ENCODE measurements at places on chromosomes 3 and 15. TPM values are rescaled to one million over a fixed set of nuclear protein-coding genes. Genes with fewer than 3 reads are reported as not detected.

The ISG20 gene
- total RNA-seq = 5.2 TPM

The PPP1R14D gene
- total RNA-seq = 0.55 TPM

The EFHB gene
- 1.5 TPM for total RNA-seq

The CYP19A1 gene
- total RNA-seq = not detected

The EFCC1 gene
- total RNA-seq = 0.24 TPM

The PGBD4 gene
- total RNA-seq = 2.0 TPM

The RHOV gene
- total RNA-seq = 4.1 TPM

The PPP2R3A gene
- total RNA-seq = 30.0 TPM

GRCh38 chr15:34791701-34792100 lies 3.6 kb downstream of the ACTC1 start:
- DNase-seq = no peak

- no peak for DNase-seq
Observed at GRCh38 chr15:78105476-78106241, 13.3 kb downstream of the SH2D7 start.

- DNase-seq = no peak
Observed at GRCh38 chr3:138782755-138783154, 52.0 kb downstream of the PIK3CB start.

DNA sequence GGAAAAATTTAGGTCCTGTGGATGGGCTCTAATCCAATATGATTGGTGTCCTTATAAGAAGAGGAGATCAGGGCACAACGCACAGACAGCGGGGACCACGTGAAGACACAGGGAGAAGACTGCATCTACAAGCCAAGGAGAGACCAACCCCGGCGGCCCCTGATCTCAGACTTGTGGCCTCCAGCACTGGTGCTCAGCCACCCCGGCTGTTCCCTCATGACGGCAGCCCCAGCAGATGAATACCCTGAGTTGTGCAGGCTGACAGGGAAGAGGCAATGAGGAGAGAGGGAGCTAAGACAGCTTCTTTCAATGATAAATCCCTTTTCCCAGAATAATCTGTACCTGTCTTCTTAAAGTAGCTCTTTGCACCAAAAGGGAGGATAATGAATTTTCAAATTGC lies 33.3 kb upstream of the CGNL1 start:
- DNase-seq = no peak

DNA sequence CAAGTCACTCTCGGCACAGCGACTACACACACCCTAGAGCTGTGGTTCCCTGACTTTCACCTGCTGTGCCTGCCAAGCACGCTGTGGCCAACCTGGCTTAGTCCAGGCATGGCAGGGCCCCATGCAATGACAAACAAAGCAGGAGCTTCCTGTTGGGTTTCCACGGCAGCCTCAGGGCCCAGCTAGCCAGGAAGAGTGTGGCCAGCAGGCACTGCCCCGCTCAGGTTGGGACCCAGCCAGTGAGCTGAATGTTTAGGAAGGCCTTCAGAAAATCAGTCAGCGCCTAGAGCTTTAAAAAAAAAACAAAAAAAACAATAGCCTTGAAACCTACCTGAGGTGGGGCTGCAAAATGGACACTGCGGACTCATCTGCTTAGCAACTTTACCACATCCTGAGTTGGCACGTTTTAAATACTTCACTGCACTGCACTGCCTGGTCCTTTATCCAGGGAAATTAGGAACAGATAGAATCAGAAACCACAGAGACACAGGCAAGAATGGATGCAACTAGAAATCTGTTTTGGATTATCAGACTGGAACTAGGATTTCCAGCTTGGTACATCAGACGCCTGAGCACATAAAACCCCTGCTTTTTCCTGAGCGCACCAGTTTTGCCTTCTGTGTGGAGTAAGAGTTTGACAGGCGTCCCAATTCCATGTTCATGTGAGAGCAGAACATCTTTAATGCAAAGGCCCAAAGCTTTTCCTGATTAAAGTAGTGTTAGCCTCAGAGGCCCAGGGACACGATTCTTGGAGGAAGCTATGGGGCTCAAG lies 36.2 kb upstream of the LDHAL6B start:
- peak; percentile 81 for DNase-seq

DNA sequence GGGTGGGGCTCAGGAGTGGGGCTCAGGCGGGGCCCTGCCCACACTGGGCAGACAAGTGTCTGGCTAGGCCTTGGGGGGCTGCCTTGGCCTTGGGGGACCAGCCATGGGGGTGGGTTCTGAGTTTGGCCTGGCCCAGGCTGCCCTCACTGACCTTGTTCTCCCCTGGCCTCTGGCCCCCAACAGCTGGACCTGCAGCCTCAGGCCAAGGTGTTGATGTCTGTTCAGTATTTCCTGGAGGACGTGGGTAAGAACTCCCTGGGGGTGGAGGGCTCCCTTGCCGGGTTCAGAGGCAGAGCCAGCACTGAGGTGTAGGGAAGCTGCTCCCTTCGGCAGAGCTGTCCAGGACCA lies 20.0 kb downstream of the PRKCD start:
- DNase-seq = no peak

- no peak for DNase-seq
Observed at GRCh38 chr3:124385996-124386395, 344.3 kb upstream of the UMPS start.

- DNase-seq = no peak
Observed at GRCh38 chr15:83092309-83092976, 15.0 kb upstream of the TM6SF1 start.

GRCh38 chr15:94858449-94858848 lies 627.1 kb downstream of the MCTP2 start:
- no peak for DNase-seq

DNA sequence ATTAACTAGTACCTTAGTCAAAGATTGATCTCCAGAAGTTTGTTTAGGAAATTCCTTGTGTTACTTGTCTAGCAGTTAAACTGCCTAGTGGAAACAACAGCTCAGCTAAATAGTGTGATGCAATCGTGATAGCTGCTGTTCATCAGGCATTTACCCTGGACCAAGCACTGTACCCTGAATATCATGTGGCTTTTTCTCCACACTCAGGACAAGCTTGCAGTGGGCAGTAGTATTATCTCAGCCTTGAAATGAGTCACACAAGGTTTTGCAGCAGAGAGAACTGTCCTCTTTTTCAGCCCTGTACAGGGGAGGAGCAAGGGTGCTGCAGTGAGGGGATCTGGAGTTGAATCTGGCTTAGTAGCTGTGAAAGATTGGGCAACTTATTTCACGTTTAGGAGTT lies 208.4 kb downstream of the TP63 start:
- peak; percentile 35 for DNase-seq

DNA sequence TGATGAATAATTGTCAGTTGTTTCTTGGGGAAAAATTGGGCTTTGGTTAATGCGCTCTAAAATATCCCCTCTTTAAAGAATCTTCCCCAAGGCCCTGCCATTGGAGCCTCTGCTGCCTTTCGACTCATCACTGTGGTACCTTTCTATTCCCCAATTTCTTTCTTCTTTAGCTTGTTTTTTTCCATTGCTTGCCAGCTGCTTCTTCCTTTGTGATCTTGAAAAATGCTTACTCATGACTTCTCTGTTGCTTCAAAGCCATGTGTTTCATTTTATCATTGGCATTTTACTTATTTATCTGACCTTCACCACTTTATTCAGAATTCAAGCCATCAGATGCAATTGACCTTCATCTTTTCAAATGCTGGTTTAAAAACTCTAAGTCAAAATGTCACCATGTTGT lies 84.4 kb downstream of the SV2B start:
- DNase-seq = no peak

DNA sequence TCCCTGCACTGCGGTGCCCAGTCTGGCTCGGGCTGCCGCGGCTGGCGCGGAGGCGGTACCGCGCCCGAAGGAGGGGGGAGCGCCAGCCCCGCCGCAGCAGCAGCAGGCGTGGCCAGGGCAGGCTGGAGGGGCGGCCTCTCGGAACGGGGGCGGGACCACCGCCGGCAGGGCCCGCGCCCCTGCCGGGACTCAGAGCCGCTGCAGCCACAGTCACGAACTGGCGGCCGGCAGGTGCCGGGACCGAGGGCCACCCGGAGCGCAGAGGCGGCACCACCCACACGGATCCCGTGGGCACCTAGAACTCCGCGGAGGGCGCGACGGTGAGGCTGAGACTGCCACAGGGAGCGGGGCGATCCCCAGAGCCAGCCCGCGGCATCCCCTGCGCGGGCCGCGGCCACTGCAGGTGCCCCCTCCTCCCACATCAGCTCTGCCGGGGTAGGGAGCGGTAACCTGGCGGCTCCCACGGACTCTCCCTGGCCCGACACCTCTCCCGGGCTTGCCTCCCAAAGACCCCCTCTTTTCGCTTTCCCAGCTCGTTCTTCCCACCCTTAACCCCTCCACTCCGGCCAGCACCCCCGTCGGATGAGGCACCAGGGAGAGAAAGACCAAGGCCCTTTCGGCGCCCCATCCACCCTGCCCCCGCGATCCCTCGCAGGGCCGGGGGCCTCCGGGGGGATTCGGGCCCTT lies at the start of gene VWA5B2:
VWA5B2 (plus strand) TSS at position 192 of the 687 bp plus-strand sequence. CDS start 944 bp downstream, outside the sequence.
- peak; percentile 60 for DNase-seq

DNA sequence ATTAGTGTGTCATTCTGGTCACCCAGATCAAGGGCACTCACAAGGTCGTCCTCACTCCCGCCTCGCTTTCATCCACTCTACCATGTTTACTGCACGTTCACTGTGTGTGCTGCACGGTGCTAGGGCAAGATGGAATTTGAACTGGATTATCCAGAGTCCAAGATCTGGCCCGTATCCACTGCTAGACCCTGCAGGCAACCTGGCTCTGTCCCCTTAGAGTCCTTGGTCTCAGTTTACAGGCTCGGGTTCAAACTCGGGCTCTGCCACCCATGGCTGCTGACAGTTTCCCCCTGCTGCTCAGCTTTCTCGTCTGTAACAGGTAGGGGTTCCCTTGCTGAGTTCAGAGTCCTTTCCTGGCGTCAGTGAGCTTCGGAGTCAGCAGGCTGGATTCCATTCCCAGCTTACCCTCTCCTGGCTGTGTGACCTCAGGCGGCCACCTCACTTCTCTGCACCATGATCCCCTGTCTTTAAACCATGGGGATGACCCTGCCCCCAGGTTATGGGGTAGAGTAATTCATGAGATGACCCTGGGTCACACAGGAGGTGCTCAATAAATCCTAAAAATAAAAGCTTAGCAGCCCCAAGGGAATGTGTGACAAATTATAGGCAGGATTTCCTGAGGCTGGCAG lies 79.6 kb upstream of the SLC6A6 start:
- no peak for DNase-seq

DNA sequence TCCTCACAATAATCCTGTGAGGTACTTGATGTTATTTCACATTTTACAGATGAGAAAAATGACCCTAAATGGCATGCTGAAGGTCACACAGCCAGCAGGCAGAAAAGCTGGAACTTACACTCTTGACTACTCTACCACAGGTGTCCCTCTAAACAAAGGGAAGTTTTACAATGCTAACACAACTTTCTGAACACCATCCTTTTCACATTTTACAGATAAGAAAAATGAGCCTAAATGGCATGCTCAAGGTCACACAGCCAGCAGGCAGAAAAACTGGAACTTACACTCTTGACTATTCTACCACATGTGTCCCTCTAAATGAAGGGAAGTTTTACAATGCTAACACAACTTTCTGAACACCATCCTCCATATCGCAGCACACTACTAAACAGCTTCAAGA lies 35.6 kb downstream of the TMCC1 start:
- DNase-seq = no peak

DNA sequence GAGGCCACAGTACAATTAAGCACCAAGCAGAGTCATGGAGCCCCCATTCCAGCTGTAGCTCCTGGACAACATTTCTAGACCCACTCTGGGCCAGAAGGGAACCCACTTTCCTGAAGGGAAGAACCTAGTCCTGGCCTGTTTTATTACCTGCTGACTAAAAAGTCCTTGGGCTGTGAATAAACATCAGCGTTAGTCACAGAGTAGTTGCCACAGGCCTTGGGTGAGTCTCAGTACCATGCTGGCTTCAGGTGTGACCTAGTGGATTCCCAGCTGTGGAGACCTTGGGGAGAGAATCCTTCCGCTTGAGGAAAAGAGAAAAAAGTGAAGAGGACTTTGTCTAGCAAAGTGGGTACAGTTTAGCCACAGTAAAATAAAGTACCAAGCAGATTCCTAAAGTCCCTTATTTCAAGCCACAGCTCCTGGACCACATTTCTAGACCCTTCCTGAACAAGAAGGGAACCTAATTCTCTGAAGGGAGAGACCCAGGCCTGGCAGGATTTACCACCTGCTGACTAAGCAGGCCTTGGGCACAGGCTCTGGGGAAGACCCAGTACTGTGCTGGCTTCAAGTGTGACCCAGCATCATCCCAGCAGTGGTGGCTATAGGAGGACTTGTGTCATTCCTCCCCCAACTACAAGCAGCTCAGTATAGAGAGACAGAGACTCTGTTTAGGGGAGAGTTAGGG lies 118.3 kb upstream of the KCNH8 start:
- DNase-seq = no peak

DNA sequence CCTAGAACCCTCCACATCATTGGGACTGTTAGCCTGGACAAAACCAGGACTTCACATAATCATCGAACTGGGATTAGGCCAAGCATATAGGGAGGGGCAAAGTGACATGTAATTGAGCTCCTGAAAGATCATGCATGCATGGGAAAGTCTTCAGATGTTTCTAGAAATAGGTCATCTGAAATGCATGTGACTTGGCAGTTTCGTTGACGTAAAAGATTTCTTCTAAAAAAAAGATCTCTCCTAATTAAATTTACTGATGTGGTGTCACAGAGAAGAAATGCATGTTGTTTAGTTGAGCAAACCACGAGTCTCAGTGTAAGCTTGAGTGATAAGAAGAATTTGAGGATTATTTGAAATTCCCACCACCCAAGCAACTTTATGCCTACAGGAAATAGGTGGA lies 70.0 kb upstream of the LIMD1 start:
- no peak for DNase-seq

DNA sequence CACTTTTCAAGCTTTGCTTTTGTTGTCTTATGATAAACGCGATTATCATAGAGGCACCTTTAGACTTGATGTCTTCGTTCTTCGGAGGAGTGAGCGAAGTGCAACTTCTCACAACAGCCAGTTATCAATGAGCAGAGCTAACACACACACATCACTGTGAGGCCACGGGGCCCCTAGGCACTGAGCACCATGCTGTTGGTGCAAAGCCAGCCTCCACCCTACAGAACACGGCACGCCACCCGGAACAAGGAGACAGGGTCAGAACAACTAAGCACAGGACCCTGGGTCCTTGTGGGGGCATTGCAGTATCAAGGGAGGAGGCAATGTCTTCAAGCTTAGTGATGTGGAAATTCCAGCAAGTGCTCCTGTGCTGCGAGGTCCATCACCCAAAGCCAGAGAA lies 244.5 kb downstream of the OCA2 start:
- DNase-seq = no peak

DNA sequence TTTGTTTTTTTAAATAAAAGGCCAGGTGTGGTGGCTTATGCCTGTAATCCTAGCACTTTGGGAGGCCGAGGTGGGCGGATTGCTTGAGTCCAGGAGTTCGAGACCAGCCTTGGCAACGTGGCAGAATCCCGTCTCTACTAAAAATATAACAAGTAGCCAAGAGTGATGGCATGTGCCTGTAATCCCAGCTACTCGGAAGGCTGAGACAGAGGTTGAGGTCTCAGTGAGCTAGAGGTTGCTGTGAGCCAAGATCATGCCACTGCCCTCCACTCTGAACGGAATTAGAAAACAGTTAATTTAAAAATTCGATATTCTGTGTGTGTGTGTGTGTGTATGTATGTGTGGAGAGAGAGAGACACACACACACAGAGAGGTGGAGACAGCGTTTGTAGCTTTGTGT lies 58.8 kb downstream of the TCF12 start:
- no peak for DNase-seq

Measured in PC-9 (cell line).